ENCODE measurements at places on chromosomes 6 and 20.
A peak's percentile ranks its signal among the peaks of the same experiment; 100 is the strongest.

DNA sequence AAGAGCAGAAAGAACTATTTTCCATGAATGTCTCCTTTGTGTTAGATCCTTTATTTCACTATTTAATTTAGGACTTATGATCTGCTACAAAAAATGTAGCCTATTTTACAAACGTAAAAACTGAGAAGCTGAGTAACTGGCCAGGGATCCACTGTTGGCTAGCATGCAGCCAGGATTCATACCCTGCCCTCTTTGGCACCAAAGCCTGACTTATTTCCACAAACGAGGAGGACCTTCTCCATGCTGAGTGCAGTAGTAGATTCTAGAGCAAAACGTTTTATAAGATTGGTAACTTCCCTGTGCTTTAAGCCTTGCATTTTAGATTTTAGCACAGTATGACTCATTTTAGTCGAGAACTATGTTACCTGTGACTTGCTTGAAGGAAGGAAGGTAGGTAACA is 74.3 kb downstream of the NCOA7 start:
- no peak for DNase-seq

DNA sequence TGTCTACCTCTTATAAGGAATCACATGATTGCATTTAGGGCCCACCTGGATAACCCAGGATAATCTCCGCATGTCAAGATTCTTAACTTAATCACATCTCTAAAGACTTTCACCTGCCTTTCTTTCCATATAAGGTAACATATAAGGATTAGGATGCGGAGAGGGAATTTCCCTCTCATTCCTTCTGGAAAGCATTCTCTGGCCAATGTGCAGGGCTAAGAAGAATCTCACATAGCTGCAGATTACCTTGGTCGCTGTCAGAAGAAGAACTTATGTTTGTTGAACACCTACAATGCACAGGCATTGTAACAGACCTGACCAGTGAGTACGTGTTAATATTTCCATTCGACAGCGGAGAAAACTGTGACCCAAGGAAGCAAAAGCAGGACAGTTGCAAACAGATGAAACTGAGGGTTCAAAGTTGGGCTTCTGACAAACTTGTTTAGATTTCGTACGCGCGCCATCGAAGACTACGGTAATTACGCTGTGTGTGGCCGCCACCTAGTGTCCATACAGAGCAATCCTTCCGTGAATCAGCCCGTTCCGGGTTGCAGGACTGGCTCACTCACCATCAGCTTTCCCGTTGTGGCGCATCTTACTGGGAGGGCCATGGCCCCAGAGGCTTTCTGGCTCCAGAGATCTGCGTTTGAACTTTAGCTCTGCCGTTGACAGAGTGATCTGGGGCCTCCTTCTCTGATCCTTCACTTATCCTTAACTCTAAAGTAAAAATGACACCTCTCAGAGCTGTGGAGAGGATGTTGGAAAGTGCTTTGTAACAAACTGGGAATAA is 9.5 kb downstream of the C20orf202 start:
- DNase-seq: peak; percentile 70

- no peak for DNase-seq
These were observed 103.9 kb downstream of the AIG1 start for GRCh38 chr6:143164565-143165105.

GRCh38 chr20:1961374-1961773 is 32.5 kb downstream of the PDYN start:
- no peak for DNase-seq

- DNase-seq: no peak
These were observed 19.5 kb upstream of the FAM8A1 start for GRCh38 chr6:17580518-17581048.

DNA sequence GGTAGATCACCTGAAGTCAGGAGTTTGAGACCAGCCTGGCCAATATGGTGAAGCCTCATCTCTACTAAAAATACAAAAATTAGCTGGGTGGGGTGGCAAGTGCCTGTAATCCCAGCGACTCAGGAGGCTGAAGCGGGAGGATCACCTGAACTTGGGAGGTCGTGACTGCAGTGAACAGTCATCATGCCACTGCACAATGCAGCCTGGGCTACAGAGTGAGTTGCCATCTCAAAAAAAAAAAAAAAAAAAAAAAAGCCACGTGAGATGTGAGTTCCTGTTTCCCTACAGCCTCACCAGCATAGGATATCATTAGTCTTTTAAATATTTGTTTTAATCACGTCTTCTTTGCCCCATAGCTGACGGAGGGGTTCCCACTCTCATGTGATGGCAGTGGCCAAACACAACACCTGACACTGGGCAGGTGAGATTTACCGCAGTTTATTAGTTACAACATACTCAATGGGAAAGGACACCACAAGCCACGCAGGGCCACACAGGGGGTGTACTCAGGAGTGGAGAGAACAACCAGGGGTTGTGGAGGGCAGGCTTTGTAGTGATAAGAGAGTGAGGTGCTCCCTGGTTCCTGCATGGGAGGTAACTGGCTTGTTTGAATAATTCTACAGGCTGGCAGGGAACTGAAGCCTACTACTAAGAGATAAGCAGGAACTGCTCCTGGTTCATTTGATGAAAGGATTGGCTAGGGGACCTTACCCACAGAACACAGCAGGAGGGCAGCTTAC is 4.6 kb upstream of the LZTS3 start:
- no peak for DNase-seq

DNA sequence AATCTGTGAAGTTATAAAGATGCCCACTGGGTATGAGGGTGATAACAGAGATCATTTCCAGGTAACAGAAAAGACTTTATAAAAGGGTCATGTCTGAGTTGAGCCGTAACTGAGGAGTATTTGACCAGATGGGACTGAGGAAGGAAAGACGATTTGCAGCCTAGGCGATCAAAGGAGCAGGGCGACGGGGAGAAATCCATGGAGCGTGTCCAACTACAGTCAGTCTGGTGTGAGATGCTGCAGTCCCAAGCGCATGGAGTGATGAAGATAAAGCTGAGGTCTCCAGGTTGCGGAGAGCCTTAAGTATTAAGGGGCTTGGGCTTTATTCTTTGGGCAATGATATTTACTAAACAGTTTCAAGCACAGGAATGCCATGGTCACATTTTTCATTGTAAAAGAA is 166.7 kb downstream of the PRKN start:
- no peak for DNase-seq

DNA sequence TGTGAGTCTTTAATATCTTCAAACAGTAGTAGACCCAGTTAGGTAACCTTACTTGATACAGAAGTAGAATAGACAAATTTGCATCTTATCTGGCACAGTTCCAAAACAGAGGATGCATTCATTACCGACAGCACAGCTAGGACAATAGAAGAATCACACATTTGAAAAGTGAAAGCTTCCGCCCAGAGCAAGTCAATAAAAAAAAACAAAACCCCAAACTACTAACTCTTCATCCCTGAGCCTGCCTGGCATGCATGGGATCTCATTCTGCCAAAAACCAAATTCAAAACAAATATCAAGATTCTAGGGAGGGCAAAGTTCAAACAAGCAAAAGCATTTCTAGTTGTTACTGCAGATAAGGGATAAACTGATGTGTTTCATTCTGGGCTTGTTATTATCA is 235.4 kb downstream of the BTBD9 start:
- DNase-seq: no peak

DNA sequence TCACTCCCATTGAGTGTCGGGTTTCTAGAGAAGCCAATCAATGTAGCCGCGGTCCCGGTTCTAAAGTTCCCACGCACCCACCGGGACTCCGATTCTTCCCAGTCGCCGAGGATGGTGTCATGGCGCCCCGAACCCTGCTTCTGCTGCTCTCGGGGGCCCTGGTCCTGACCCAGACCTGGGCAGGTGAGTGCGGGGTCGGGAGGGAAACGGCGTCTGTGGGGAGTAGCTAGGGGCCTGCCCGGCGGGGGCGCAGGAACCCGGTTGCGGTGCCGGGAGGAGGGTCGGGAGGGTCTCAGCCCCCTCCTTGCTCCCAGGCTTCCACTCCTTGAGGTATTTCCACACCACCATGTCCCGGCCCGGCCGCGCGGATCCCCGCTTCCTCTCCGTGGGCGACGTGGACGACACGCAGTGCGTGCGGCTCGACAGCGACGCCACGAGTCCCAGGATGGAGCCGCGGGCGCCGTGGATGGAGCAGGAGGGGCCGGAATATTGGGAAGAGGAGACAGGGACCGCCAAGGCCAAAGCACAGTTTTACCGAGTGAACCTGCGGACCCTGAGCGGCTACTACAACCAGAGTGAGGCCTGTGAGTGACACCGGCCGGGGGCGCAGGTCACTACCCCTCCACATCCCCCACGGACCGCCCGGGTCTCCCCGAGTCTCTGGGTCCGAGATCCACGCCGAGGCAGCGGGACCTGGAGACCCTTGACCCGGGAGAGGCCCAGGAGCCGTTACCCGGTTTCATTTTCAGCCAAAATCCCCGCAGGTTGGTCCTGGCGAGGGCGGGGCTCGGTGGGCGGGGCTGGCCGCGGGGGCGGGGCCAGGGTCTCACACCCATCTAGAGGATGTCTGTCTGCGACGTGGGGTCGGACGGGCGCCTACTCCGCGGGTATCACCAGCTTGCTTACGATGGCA is 35.2 kb upstream of the HLA-G start:
- DNase-seq: peak; percentile 80

- DNase-seq: no peak
These were observed 7.4 kb downstream of the ADGRF5 start for GRCh38 chr6:46914279-46914810.

GRCh38 chr6:30564114-30564513 is 7.0 kb downstream of the PRR3 start:
- no peak for DNase-seq

- no peak for DNase-seq
These were observed 176.1 kb upstream of the HDDC2 start for GRCh38 chr6:125477844-125478243.

- DNase-seq: peak; percentile 56
These were observed 49.8 kb downstream of the TSHZ2 start for GRCh38 chr20:53021934-53022333.

GRCh38 chr6:76835293-76835692 is 628.0 kb downstream of the HTR1B start:
- no peak for DNase-seq

DNA sequence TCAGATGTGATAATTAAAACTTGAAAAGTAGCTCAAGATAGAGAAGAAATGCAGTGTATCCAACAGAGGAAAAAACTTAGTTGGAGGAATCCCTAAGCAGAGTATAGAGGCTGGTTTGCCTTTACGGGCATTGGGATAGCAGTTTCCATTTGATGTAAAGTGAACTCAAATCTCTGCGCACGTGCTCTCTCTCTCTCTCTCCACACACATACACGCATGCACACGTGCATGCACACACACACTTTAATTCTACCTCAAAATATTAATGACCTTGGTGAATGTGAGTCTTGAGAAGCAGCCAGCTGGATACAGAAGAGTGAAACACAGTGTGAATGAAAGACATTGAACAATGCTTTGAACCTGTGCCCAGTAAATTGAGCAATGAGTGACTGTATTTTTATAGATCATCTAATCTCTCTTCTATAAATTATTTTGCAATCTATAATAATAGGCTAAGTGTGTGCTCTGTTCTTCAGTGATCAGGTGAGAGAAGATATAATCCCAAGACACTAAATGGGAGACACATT is 247.7 kb upstream of the FAM83B start:
- DNase-seq: no peak

Data from CD4-positive, alpha-beta T cell treated with Interleukin-2 at 100 ng/mL for 4 hours (primary cell).